ENCODE measurements at places on chromosomes 16 and 17.

DNA sequence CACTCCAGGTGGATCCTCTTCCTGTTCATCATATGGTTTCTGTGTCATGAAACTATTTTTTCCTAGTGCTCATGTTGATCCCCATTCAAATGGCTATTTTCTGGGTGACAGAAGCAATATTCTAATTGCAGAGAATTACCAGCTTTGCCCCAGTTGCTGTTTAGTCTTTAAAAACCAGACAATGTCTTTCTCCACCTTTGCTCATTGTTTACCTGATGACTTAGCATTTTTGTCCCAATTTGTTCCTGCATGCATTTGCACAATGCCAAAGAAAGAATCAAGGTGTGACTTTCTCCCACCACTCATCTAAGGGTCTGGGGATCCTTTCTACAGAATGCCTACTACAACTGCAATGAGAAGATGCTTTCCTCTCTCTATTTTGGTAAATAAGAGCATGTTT is 439.9 kb upstream of the MAF start:
- no peak for DNase-seq

- DNase-seq, result peak; percentile 57
Measured at GRCh38 chr16:29310852-29311314, 95.6 kb downstream of the NPIPB11 start.

GRCh38 chr17:16379654-16380053 is 1.2 kb upstream of the UBB start:
- no peak for DNase-seq

DNA sequence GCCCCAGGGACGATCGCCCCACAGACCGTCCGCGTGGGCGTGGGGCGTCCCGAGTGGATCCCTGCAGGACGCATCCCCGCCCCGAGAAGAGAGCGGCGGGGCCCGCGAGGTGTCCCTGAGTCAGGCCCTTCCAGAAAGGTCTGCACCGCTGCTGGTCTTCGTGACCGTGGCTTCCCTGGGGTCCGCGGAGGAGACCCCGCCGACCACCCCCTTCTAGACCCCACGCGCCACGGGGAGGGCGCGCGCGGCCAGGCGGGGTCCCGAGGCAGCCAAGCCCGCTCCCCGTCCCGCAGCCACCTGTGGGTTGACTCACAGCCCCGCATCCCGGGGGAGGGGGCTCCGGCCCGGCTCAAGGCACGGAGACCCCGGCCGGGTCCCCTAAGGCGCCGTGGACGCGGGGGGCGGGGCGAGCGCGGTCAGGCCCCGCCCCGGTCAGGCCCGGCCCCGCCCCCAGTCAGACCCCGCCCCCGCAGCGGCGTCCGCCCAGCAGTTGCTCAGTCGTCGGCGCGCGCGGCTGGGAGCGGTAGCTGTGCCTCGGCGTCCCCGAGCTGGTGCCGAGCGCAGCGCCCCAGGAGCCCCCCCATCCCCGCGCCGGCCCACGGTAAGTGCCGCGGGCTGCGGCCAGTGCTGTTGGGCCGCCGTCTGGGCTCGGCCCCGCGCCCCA is at the start of gene BAIAP3:
TSS of gene BAIAP3 (plus strand) at position 497 of the 664 bp plus-strand sequence. CDS start 4,905 bp downstream, outside the sequence.
- peak; percentile 91 for DNase-seq

GRCh38 chr16:83470416-83470815 is 337.4 kb upstream of the HSBP1 start:
- DNase-seq, result peak; percentile 18

DNA sequence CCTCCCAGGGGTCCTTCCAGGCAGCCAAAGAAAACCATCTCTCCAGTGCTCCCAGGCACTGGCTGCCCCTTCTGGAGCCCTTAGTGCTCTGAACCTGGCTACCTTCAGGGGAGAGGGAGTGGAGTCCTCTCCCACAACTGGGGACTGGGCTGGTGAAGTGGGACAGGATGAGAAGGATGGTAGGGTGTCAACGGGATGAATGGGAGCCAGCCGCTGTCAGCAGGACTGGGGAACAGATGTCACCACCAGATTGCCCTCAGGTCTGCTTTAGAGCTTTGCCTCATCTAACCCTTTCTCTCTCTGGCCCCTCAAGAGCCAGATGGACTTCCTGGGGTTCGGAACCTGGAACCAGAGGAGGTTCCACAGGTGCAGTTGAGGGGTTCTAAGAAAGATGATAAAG is 488 bp upstream of the SEBOX start:
- DNase-seq, result no peak

- no peak for DNase-seq
Measured at GRCh38 chr16:71430744-71431143, 11.1 kb downstream of the TLE7 start.

DNA sequence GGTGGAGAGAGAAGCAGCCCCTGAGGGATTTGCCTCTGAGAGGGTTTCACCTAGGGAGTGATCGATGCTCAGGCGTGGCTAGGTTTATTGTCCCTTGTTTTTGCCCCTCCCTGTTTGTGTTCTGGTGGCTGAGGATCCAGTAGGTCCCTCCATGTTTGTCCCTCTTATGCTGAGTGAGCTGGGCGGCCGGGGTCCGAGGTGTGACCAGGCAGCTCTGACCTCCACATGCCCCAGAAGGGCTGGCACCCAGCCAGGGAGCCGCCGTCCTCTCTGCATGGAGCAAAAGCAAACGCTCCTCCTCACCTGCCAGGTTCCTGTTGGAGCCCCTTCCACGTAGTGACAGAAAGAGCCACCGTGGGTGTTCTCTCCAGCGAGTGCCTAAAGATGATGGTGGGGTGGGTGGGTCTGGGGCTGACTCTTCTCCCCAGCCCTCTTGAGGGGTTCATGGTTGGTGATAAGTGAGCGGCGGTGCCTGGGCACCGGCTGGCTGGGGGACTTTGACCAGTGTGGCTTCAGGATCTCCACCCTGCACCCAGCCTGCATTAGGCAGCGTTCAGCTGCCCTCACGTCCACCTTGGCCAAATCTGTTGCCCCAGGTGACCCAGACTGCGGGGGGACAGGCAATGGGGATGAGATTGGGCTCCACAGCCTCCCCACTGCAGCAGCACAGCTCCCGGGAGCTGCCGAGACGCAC is 14.1 kb upstream of the NUDT16L1 start:
- no peak for DNase-seq

GRCh38 chr16:79130616-79131015 is 469.9 kb downstream of the MAF start:
- no peak for DNase-seq

GRCh38 chr17:55068862-55069811 is 100.6 kb downstream of the STXBP4 start:
- no peak for DNase-seq

GRCh38 chr16:50684823-50685461 is 3.8 kb upstream of the SNX20 start:
- DNase-seq, result no peak

DNA sequence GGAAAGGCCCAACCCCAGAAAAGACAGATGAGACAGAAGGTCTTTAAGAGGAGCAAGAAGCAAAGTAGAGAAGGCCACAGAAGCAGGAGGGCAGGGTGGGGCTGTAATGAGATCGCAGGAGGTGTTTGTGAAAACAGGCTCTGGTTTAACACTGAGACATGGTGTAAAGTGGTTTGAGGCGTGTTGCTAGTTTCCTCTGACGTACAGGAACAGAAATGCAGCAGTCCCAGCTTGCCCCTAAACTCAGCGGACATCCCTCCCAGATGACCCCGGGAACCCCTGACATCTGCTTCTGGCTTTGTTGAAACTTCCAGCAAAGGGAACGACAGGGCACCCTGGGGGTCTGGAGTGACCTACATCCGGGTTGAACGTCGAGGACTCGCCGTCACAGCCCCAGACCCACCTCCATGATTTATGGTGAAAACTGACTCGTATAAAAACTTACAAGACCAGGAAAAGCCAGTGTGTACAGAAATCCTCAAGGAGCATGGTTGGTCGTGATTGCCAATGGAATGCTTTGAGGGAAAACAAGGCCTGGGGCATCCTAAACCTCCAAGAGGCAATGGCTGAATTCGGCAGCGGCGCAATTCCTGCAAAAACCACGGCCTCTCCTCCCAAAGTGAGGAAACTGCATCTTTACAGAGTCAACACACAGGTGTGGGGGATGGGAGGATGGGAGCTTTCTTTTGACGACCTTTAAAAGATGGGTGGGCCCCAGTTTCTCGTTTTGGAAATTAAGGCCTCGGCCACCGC is 25.8 kb downstream of the LITAF start:
- DNase-seq, result no peak

DNA sequence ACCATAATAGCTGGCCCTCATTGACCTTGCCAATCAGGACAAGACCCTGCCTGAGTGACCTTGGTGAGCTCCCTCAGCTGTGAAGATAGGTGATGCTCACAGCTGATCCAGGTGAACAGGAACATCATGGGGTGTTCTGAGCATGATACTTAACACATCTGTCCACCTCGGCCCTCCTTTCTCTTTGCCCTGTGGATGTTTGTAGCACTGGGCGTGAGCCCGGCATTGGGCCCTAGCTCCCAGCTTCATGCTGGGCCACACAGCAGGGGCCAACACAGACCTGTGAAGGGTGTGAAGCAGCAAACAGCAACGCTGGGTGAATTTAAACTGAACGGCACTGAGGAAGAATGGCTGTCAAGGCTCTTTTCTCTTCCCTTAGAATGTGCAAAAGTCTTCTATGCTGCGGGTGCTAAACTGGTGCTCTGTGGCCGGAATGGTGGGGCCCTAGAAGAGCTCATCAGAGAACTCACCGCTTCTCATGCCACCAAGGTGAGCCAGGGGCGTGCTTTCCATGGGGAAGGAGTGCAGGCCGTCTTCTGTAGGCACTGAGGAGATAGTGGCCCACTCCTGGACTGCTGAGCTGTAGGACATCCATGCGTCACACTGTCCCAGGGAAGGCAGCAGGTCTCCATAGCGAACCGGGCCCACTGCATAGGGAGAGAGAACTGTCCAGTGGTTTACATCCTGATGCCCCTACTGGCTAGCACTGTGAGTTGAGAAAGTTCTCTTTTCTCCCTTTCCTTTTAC is 35.9 kb downstream of the TMEM11 start:
- no peak for DNase-seq

GRCh38 chr16:22630242-22630641 is 119.6 kb downstream of the NPIPB5 start:
- no peak for DNase-seq

DNA sequence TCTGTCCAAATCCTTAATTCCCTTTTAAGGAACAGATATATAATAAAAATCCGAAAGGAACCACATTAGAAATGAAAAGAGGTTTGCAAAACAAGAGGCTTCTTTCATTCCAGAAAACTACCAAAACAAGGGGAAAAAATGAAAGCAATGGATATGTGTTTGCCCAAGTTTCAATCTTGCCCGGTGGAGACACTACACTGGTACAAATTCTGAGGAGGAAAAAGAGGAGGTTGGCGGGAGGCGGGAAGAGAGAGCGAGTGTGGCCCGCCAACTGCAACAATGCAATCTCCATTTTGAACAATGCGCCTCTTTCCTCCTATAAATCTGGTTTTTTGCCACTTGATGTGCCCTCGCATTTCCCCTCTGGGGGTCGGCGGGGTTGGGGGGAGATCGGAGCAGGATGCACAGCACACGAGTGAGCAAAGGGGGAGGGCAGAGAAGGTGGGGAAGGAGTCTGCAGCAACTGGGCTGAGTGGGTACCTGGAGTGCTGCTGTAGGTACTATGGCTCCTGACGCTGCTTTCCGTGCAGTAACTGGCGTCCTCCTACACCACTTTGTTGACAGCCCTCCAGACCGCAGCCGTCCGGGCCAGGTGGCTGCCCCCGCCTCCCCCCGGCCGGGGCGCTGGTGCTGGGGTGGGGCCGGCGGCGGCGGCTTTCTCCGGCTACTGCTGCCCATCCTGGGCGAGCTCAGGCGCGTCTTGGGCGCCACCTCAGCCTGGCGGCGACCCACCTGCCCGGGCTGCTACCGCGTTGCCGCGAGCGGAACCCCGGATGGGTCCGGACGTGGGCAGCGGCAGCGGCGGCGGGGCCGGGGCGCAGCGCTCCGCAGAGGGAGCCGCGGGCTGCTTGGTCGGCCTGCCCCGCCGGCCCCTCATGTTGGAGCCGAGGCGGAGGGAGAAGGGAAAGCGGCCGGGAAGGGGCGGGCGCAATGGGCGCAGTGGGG is 93.8 kb upstream of the PLEKHM1 start:
- peak; percentile 64 for DNase-seq

GRCh38 chr17:64259922-64260321 is 3.1 kb downstream of the TEX2 start:
- peak; percentile 62 for DNase-seq

DNA sequence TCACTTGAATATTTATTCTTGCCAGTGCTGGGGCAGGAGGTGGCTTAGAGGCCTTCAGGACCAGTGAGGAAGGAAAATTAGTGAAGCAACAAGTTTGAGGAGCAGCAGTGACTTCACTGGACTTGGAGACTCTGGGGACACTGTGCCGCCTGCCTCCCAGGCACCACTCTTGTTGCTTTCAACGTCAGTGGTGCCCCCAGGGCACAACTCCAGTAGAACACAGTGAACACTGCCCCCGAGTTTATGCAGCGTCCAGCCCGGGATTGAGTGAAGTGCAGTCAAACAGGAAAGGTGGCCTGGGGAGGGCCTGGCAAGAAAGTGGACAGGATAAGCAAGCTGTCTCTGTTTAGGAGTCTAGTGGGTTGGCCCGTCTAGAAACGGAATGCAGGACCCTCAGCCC is 24.4 kb upstream of the NAT9 start:
- DNase-seq, result no peak

DNA sequence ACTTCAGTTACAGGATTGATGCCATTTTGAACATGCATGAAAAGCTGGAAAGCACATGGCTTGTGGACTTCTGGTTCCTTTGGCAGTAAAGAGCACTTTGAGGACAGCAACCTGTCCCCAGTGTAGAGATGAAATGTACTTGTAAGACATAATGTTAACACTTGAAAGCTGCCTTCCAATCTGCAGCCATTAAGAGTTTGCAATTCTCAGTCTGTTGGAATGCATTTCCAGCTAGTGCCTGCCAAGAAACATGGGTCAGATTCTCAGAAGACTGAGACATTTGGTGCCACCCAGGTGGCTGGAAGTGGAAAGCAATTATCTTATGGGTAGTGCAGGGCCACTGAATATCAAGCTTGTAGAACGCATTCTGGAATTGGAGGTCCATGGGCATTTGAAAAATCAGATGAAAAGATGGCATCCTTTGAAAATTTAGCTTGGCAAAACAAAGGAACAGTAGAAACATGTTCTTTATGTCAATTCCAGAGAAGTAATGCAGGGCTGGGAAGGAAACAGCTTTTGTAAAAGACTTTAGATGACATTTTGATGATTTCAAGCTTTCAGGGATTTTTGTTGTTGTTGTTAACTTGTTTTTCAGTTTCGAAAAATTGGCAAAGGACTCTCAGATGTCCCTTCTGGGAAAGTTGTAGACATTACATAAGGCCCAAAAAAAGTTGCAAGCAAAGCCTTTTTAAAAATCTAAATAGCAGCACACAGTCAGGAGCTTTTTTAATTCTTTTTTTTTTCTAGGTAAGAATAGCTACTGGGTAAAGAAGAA is 147.0 kb downstream of the ABCA8 start:
- no peak for DNase-seq

GRCh38 chr16:69669577-69669976 is 56.8 kb downstream of the NQO1 start:
- no peak for DNase-seq

DNA sequence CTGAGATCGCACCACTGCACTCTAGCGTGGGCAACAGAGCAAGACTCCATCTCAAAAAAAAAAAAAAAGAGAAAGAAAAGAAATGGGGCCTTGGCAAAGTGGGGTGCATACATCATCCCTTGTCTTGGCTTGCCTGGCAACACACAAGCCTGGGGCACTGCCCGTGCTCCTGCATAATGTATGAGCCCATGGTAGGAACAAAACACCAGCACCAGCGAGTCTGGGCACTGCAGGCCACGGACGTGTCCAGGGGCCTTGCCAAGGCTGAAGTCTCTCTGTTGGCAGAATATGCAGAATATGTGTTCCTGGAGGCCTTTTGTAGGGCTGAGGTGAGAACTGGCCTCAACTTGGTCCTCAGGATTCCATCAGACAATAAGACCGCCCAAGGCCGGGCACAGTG is 15.7 kb upstream of the ALDOA start:
- DNase-seq, result no peak

GRCh38 chr16:35142147-35142808 is 1682.9 kb downstream of the TP53TG3F start:
- DNase-seq, result no peak

GRCh38 chr16:15518381-15519351 is 84.3 kb downstream of the BMERB1 start:
- no peak for DNase-seq
